ENCODE measurements at places on chromosomes 7 and 10. TPM values are rescaled to one million over a fixed set of nuclear protein-coding genes. Genes with fewer than 3 reads are reported as not detected.

The MMP21 gene
- total RNA-seq: not detected

The MYOF gene
- 231 TPM for total RNA-seq

The CAMK1D gene
- 2.8 TPM for total RNA-seq

The ATG9B gene
- 2.0 TPM for total RNA-seq

The ANKRD30A gene
- total RNA-seq: not detected

The NKX2-3 gene
- not detected for total RNA-seq

The NDUFB8 gene
- 156 TPM for total RNA-seq

The RADIL gene
- total RNA-seq: 0.38 TPM
